MM.1S (cell line): ENCODE measurements at places on chromosomes 7 and 10.
A peak's percentile ranks its signal among the peaks of the same experiment; 100 is the strongest.

- DNase-seq: no peak
Measured at GRCh38 chr10:28046579-28046978, 47.7 kb upstream of the ODAD2 start.

DNA sequence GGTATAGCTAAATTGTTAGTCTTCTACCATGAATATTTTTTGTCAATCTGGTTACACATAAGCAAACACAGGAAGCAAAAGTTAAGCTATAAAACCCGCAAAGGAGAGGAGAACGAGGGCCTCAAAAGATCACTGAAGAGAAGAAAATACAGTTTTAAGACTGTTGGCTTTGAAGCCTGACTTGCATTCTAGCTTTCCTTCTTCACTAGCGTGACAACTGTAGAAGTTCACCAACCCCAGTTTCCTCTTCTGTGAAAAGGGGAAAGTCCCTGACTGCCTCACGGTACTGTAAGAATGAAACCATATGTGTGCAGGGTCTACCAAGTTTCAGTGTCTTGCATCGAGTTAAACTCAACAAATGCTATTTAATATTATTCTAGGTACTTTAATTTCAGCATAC, 7.5 kb upstream of the LRRN3 start:
- DNase-seq: peak; percentile 99

DNA sequence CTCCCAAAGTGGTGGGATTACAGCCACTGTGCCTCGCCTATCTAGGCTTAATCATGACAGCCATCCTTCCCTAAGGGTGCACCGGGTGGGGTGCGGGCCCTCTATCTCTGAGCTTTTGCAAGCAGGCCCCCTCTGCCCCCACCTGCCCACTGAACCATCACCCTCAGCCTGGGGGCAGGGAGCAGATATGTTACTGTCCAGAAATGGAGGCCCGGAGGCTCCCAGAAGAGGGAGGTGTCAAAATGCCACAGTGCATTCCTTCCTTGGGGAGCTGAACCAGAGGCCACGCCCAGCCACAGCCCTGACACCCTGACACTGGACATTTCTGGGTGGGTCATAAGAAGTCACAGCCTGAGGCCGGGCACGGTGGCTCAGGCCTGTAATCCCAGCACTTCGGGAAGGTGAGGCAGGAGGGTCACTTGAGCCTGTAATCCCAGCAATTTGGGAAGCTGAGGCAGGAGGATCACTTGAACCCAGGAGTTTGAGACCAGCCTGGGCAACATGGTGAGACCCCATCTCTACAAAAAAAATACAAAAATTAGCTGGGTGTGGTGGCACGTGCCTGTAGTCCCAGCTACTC, 129.8 kb upstream of the TNRC18 start:
- DNase-seq: no peak

DNA sequence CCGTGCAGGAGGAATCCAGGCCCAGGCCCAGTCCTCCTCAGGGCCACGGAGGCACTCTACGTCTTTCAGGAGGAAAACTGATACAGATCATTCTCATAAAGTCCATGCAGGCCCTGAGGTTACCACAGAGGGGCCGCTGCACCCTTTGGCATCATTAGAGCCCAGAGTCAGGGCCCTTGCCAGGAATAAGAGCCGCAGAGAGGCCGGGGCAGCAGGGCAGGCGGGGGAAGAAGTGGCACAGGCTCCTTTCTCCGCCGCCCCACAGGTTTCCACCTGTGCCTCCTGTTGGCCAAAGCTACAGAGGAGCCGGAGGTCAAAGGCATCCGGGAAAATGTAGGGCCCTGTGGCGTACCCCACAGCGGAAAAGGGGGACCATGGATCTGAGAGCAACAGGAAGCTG, 366.6 kb upstream of the SHH start:
- no peak for DNase-seq

GRCh38 chr7:138285129-138285528, 174.9 kb upstream of the TRIM24 start:
- DNase-seq: no peak

GRCh38 chr10:119931871-119932270, 39.3 kb downstream of the SEC23IP start:
- DNase-seq: no peak

- no peak for DNase-seq
Measured at GRCh38 chr10:64486149-64486548, 964.9 kb downstream of the REEP3 start.

GRCh38 chr10:91194497-91195179, 25.8 kb upstream of the PCGF5 start:
- DNase-seq: no peak

GRCh38 chr7:25238066-25238725, 9.9 kb upstream of the NPVF start:
- DNase-seq: peak; percentile 73

DNA sequence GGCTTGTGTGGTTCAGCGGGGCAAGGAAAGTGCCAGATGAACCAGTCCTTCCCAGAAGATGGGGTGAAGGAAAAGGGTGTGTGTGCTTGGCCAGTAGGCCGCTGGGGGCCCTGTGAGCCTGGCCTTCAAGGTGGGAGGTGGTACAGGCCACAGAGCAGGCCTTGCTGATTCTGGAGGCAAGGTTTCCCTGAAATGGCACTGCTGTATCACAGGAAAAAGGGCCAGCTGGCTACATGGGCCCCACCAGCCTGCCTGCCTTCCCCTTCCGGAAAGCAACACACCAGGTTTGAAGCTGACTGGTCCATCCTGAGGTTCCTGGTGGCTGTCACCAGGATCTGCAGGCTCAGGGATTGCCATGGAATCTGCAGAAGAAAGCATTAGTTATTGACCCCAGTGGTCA, 12.5 kb downstream of the MMRN2 start:
- DNase-seq: no peak

- DNase-seq: no peak
Measured at GRCh38 chr7:70356085-70356786, 758.0 kb downstream of the AUTS2 start.

DNA sequence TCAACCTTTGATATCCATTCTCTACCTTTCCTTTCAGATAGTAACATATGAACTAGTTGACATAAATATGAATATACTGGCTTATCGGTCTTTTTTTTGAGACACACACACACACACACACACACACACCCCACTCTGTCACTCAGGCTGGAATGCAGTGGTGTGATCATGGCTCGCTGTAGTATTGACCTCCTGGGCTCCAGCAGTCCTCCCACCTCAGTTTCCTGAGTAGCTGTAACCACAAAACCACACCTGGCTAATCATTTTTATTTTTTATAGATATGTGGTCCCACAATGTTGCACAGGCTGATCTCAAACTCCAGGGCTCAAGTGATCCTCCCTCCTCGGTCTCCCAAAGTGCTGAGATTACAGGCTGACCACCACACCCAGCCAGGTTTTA, 14.2 kb upstream of the NT5C3A start:
- peak; percentile 66 for DNase-seq

DNA sequence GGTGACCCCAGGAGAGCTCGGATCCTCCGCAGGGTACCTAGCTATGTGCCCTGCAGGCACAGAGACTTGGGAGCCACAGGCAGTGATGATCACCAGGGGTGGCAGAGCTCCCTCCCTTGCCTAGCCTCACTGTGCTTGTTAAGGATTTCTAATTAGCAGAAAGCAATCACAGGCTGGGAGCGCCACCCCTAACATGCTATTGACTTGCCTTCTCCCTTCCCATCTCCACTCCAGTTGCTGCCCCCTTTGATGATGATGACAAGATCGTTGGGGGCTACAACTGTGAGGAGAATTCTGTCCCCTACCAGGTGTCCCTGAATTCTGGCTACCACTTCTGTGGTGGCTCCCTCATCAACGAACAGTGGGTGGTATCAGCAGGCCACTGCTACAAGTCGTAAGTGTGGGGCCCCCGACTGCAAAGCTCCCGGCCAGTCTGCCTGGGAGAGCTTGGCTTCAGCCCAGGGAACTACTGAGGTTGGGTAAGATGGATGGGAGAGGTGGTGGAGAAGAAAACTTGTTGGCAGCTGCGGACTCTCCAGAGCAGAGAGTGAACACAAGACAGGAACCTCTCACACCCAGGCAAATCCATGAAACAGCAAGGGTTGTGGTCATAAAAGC, 1.2 kb downstream of the PRSS1 start:
- no peak for DNase-seq

GRCh38 chr7:54987772-54988171, 31.0 kb upstream of the EGFR start:
- DNase-seq: no peak

GRCh38 chr10:127349737-127350136, 153.3 kb upstream of the INSYN2A start:
- no peak for DNase-seq

DNA sequence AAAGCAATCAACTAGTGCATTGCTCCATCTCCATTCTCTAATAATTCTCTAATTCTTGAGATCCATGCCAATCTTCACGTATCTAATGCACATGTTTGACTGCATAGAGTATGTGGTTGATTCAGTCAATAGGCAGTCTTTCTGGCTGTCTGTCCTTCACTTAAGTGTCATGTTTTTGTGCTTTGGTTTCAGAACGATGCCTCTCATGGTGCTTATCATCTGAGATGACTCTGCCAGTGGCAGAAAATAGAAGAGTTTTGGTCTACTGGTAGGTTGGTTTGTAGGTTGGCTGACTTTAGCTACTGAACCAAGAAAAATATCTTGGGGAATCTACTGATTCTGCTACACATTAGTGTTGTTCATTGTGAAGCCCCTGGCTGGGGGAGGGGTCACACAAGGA, 364.2 kb downstream of the SFMBT2 start:
- peak; percentile 12 for DNase-seq

- no peak for DNase-seq
Measured at GRCh38 chr10:62443866-62444265, 69.7 kb downstream of the ZNF365 start.

GRCh38 chr10:61354401-61354975, 98.7 kb downstream of the TMEM26 start:
- no peak for DNase-seq

GRCh38 chr7:139989366-139990141, 73.2 kb downstream of the PARP12 start:
- no peak for DNase-seq

DNA sequence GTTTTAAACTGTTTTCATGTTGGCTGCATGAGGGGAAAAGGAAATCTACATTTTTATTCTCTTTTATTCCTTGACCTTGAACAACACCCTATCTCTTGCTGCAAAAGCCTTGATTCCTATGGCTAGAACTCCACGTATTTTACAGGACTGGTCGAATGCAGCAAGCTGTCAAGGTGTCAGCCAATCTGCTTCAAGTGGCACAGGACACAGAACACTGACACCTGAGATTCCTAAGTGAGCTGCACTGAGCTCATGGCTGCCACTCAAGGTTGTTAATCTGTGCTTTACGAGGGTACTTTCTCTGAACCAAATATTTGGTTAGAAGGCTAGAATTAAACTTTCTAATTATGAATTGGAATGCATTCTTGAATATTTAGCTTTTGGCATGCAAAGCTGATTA, 349.7 kb upstream of the COBL start:
- no peak for DNase-seq

GRCh38 chr7:25854608-25855497, 297.1 kb upstream of the NFE2L3 start:
- peak; percentile 70 for DNase-seq

- no peak for DNase-seq
Measured at GRCh38 chr7:24949884-24950283, 30.1 kb downstream of the OSBPL3 start.

DNA sequence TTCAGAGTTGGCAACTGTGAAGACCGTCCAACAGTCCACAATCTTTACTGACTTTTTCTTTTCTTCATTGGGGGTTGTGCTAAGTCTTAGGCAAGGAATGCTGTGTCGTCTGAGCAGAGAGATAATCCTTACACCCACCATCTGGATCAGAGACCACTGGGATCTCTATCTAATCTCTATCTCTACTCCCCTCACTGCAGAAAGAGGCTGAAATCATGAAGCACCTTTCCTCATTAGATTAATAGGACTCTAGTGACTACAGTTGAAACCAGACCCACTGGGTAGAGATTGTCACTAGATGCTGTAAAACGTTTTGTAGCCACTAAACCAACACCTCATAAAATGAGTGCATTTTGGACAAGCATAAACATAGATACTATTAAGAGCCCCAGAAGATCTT, 387.4 kb upstream of the CELF2 start:
- no peak for DNase-seq

- DNase-seq: no peak
Measured at GRCh38 chr7:50481867-50482266, 31.7 kb upstream of the FIGNL1 start.

DNA sequence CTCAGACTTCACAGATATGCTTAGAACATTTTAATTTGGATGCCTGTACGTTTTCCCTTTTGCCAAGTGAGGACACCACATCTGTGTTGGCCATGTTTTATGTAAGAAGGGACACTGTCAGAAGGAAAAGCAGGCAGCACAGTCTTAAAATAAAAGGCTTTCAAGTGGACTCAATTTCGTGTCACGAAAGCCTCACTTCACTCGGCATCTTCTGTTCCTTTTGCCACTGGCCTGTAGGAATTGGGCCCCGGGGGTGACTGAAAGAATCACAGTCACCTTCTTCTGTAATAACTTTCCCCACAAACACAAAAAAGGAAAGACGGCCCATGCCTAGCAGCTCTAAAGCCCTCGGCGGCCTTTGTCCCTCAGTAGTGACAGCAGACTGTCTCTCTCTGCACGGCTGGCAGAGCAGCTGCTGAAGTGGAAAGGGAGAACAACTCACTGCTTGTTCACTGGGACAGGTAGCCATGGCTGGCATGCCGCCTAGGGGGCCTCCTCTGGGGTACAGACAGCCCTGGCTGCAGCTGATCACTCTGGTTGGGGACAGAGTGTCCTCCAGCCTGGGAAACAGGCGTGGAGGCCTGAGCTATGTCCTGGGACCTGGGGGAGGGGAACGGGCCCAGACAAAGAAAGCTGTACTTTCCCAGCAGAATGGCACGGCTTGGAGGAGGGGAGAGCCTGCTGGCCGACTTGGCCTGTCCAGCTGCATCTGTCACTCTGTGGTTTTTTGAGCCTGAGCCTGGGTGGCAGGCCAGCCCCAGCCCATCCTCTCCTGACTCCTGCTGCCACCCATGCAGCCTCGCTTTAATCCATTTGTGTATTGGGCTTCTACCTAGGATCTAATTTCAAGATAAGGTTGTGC, 4.4 kb downstream of the RASSF4 start:
- peak; percentile 69 for DNase-seq

DNA sequence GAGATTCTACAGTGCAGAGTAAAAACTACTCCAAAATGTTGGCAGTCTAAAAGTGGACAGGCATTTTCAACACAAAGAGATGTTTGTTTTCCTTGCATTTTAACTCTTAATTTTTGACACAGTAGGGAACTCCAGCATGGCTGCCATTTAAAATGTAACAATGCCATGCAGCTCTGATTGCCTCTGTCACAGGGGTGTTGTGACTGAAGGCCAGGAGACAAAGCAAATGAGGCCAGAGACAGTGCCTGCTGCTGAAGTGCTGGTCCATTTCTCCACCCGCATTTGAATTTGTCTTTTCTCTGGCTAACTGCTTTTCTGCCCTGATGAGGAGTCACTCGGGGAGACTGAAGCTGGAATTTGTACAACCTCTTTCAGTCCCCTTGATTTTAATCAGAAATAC, 710.6 kb upstream of the GALNT17 start:
- DNase-seq: no peak

DNA sequence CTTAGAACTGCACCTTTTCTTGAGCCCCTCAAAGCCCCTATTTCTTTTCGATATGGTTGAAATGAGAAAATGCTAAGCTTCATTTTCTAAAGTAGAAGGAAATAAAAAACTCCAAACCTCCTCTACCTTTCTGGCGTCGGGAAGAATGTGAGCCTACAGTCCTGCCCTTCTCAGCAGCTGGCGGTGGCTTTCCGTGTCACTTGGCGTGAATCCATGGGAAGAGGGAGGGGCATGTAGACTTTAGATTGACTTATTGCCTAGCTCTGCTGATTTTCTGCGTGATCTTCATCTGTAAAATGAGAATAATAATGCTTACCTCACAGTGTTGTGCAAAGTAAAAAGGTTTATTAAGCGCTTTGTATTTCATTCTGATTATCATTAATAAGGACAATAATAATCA, 35.0 kb downstream of the PRR15 start:
- no peak for DNase-seq
